ENCODE measurements at places on chromosomes 16 and 17. TPM values are rescaled to one million over a fixed set of nuclear protein-coding genes. Genes with fewer than 3 reads are reported as not detected.
A peak's percentile ranks its signal among the peaks of the same experiment; 100 is the strongest.

DNA sequence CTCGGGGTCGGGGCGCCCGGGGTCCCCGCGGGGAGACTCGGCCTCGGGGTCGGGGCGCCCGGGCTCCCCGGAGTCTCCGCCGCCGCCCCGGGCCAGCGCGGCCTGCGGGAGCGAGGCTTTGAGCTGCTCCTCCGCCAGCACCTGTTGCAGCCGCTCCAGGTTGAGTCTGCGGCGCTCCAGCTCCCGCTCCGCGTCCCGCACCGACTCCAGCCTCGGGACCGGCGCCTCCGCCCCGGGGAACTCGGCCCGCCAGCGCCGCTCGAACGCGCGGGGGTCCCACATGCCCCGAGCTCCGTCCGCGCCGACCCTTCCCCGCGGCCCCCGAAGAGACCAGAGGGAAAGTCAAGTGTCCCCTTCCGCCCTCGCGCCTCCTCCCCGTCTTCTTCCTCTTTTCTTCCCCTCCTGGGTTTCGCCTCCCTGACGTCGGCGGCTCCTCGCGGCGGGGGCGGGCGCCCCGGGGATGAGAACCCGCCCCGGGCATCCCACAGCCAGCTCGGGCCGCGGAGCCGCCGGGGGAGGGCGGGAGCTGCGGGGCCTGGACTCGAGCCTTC is 40.8 kb upstream of the BHLHA9 start:
- peak overlapping the region; percentile 59 for H3K4me3 ChIP-seq
- H3K27me3 ChIP-seq: peaks cover 60% of the 10 kb centered on the region
- no peaks in the 10 kb centered on the region for H3K36me3 ChIP-seq
- peaks cover 61% of the 10 kb centered on the region for H3K4me1 ChIP-seq
- peak; percentile 72 for DNase-seq

STAC2 gene
- 0.15 TPM for polyA plus RNA-seq

EZH1 gene
- polyA plus RNA-seq: 6.3 TPM

DNA sequence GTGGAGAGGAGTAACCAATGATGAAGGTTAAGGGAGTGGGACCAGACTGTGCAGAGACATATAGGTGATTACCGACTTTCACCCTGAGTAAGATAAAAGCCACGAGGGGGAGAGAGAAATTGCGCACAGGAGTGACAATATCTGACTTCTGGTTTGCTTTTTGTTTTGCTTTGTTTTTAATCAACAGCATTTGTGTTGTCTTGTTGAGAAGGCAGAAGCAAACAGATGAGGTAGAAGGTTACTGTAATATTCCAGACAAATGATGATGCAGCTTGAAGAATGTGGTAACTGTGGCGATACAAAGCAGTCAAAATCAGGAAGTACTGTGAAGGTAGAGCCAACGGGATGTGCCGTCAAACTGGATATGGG is 7.5 kb downstream of the PELP1 start:
- H3K27ac ChIP-seq: no peak overlapping the region
- peaks cover 35% of the 10 kb centered on the region for H3K36me3 ChIP-seq
- peaks cover 16% of the 10 kb centered on the region for H3K4me1 ChIP-seq
- H3K27me3 ChIP-seq: no peaks in the 10 kb centered on the region

MYH3 gene
- polyA plus RNA-seq: 4.2 TPM

RHBDL1 gene
- not detected for polyA plus RNA-seq

- H3K4me3 ChIP-seq: no peak overlapping the region
- peaks cover 4% of the 10 kb centered on the region for H3K4me1 ChIP-seq
- no peaks in the 10 kb centered on the region for H3K36me3 ChIP-seq
- H3K27ac ChIP-seq: no peak overlapping the region
- no peak for DNase-seq
- no peaks in the 10 kb centered on the region for H3K27me3 ChIP-seq
These were observed 9.4 kb upstream of the MEOX1 start for GRCh38 chr17:43671031-43671692.

GPR179 gene
- 0.06 TPM for polyA plus RNA-seq

DNA sequence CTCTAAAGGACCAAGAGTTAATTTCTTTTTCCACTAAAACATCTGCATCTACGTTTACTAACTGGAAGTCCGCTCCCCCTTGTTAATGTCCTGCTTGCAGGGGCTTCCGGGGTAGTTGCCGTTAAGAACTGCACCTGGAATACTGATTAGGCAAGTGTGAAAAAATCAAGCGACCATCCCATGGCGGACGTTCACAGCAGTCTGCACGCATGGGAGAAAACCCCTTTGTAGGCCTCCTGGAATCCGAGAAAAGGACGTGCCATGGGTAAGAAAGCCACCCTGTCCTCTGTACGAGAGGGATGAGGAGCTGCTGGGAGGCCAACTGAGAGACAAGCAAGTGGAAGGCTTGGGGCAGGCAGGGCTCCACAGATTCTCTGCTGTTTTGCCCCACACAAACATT is 14.9 kb downstream of the SNN start:
- H3K36me3 ChIP-seq: peaks cover 75% of the 10 kb centered on the region
- peak overlapping the region; percentile 75 for H3K27ac ChIP-seq
- DNase-seq: no peak
- peaks cover 27% of the 10 kb centered on the region for H3K4me1 ChIP-seq

DNA sequence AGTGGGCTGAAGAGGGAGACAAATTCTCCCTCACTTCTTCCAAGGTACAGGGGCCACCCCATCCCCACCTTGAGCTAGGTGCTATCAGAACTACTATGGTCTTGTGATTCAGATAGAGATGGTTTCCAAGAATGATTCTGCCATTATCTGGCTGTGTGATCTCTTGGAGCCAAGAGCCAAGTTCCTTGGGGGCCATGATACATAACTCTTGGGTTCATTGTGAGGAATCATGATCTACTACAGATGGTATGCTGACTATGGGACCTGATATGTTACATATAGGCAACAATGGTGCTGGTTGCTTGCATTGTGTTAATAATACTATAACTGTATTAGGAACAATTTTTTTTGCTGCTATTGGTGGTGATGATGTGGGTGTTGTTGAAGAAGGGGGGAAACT is 45.7 kb downstream of the DYNLRB2 start:
- no peaks in the 10 kb centered on the region for H3K27me3 ChIP-seq
- H3K27ac ChIP-seq: no peak overlapping the region
- H3K4me3 ChIP-seq: no peak overlapping the region
- no peak for DNase-seq
- no peaks in the 10 kb centered on the region for H3K36me3 ChIP-seq

GRCh38 chr16:1317479-1318267 is 8.2 kb downstream of the UBE2I start:
- no peak overlapping the region for H3K27ac ChIP-seq
- H3K4me3 ChIP-seq: no peak overlapping the region
- no peak for DNase-seq
- peaks cover 9% of the 10 kb centered on the region for H3K4me1 ChIP-seq

TPPP3 gene
- 10.0 TPM for polyA plus RNA-seq

DNA sequence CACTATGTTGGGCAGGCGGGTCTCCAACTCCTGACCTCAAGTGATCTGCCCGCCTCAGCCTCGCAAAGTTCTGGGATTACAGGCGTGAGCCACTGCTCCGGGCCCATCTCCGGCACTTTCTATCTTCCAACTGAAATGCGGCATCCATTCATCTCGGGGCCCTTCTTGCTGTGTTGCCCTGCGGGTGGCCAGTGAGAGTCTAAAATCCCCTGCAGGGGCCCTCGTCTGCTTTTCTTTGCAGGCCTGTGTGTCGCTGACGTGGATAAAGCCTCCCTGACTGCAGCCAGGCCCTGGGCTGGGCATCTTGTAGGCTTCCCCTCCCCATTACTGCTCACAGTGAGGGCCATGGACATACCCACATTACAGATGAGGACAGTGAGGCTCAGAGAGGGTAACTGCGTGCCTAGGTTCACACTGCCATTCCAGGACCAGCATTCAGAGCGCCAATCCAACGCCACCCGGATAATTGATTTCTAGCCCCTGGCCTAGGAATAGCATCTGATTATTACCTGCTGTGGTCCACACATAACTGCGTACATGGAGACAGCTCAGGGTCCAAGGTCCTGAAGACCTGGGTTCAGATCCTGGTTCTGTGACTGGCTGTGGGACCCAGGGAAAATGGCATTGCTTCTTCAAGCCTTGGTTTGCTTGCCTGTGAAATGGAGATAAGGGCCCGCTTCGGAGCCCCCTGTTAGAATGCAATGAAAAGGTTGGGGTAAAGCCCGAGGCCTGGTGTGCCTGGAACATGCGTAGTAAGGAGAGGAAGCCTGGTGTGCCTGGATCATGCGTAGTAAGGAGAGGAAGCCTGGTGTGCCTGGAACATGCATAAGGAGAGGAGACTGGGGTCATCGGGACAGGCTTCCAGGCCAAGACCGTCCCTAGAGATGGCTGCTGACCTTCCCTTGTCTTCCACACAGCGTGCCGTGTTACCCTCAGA is 25.0 kb downstream of the CRISPLD2 start:
- no peak overlapping the region for H3K4me3 ChIP-seq
- H3K36me3 ChIP-seq: peaks cover 59% of the 10 kb centered on the region
- peaks cover 27% of the 10 kb centered on the region for H3K4me1 ChIP-seq
- DNase-seq: peak; percentile 17

RNU2-1 gene
- not detected for polyA plus RNA-seq

DNA sequence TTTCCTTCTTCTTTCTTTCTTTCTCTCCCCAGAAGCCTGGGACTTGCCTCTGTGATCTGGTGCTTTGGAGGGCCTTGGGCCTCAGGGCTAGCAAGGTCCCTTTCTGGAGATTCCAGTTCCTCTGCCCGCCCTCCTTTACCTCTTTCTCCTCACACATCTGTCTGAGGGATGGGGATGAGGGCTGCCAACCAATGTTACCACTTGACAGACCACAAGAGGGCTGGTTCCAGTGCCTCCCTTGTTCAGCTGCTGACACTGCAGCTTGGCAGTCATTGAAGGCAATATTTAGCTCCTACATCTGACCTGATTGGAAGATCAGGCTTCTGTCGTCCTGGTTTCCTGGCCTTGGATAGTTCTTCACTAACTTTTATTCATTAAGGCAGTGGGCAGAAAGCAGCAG is 3.6 kb upstream of the ZNF652 start:
- DNase-seq: no peak
- peak overlapping the region; percentile 13 for H3K27ac ChIP-seq
- H3K36me3 ChIP-seq: no peaks in the 10 kb centered on the region
- H3K27me3 ChIP-seq: no peaks in the 10 kb centered on the region
- H3K4me1 ChIP-seq: peaks cover 15% of the 10 kb centered on the region
- H3K4me3 ChIP-seq: no peak overlapping the region

SCIMP gene
- 2.1 TPM for polyA plus RNA-seq

- DNase-seq: peak; percentile 56
- no peaks in the 10 kb centered on the region for H3K36me3 ChIP-seq
- peak overlapping the region; percentile 88 for H3K4me3 ChIP-seq
- H3K4me1 ChIP-seq: peaks cover 36% of the 10 kb centered on the region
These were observed 956 bp upstream of the IST1 start for GRCh38 chr16:71894229-71894920.

- no peaks in the 10 kb centered on the region for H3K36me3 ChIP-seq
- H3K4me3 ChIP-seq: no peak overlapping the region
- no peak overlapping the region for H3K27ac ChIP-seq
- no peak for DNase-seq
These were observed 54.6 kb downstream of the PRKCA start for GRCh38 chr17:66357037-66357436.

DNA sequence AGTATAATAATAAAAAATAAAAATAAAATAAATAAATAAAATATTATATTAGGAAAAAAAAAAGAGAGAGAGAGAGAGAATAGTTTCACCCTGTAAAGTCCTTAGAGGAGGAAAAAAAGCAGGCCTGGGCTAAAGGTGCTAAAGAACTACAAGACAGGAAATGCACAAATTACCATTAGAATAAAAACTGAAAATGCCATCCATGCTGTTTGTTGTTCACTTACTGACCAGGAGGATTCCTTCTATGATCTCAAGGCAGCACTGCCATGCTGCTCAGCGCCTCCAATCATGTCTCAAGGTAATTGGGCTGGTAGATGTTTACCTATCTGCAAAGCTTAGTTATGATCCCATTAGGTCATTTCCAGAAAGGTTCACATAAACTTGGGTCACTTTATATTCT is 201.2 kb downstream of the GRIN2A start:
- no peaks in the 10 kb centered on the region for H3K27me3 ChIP-seq
- H3K4me1 ChIP-seq: no peaks in the 10 kb centered on the region
- no peak overlapping the region for H3K27ac ChIP-seq
- no peak for DNase-seq

GRCh38 chr16:5619304-5619703 is 521.7 kb upstream of the EEF2KMT start:
- no peak overlapping the region for H3K27ac ChIP-seq
- H3K4me1 ChIP-seq: peaks cover 6% of the 10 kb centered on the region
- peaks cover 41% of the 10 kb centered on the region for H3K27me3 ChIP-seq
- DNase-seq: no peak

TANGO6 gene
- 2.2 TPM for polyA plus RNA-seq

NUDT16L1 gene
- 33.3 TPM for polyA plus RNA-seq

CMTM2 gene
- 0.48 TPM for polyA plus RNA-seq

HOXB13 gene
- 0.15 TPM for polyA plus RNA-seq

CDH8 gene
- polyA plus RNA-seq: 0.13 TPM

GRCh38 chr16:31113121-31114120 is 4.0 kb upstream of the KAT8 start:
- no peak overlapping the region for H3K4me3 ChIP-seq
- no peaks in the 10 kb centered on the region for H3K27me3 ChIP-seq
- H3K36me3 ChIP-seq: peaks cover 41% of the 10 kb centered on the region
- H3K27ac ChIP-seq: peak overlapping the region; percentile 75

GRCh38 chr16:20401475-20402016 is 3.0 kb downstream of the PDILT start:
- peak overlapping the region; percentile 53 for H3K27ac ChIP-seq
- no peak overlapping the region for H3K4me3 ChIP-seq
- no peaks in the 10 kb centered on the region for H3K27me3 ChIP-seq
- peaks cover 11% of the 10 kb centered on the region for H3K4me1 ChIP-seq
- no peaks in the 10 kb centered on the region for H3K36me3 ChIP-seq

- no peaks in the 10 kb centered on the region for H3K27me3 ChIP-seq
- H3K27ac ChIP-seq: no peak overlapping the region
- no peak for DNase-seq
- H3K4me1 ChIP-seq: no peaks in the 10 kb centered on the region
- no peaks in the 10 kb centered on the region for H3K36me3 ChIP-seq
These were observed 137.1 kb upstream of the ELAC2 start for GRCh38 chr17:13154930-13155329.

DNA sequence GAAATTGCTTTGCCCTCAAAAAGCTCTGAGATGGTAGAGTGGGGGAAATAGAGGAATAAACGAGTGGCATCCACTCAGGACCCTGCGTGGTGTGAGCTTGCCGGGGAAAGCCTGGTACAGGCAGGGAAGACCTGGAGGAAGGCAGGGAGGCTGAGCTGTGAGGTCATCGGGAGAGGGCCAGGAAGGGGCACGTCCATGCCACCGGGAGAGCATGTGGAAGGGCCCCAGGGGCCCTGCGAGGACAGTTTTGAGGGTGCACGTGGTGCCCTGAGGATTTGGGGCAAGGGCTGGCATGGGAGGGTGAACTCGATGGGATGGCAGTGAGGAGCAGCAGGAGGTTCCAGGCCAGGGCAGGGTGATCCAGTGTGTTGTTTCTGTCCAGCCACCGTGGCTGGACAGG is 56.3 kb upstream of the CBFA2T3 start:
- H3K36me3 ChIP-seq: no peaks in the 10 kb centered on the region
- H3K4me3 ChIP-seq: no peak overlapping the region
- no peak for DNase-seq
- H3K27me3 ChIP-seq: no peaks in the 10 kb centered on the region
- no peaks in the 10 kb centered on the region for H3K4me1 ChIP-seq

- H3K4me3 ChIP-seq: no peak overlapping the region
- H3K36me3 ChIP-seq: no peaks in the 10 kb centered on the region
- DNase-seq: peak; percentile 50
- H3K4me1 ChIP-seq: peaks cover 34% of the 10 kb centered on the region
- peak overlapping the region; percentile 63 for H3K27ac ChIP-seq
These were observed 7.1 kb downstream of the NTN1 start for GRCh38 chr17:9028202-9028987.

- no peaks in the 10 kb centered on the region for H3K36me3 ChIP-seq
- H3K4me1 ChIP-seq: peaks cover 30% of the 10 kb centered on the region
- H3K27ac ChIP-seq: peak overlapping the region; percentile 96
These were observed 501 bp upstream of the AP2B1 start for GRCh38 chr17:35586569-35587073.
